ENCODE measurements at places on chromosomes 13 and 19. TPM values are rescaled to one million over a fixed set of nuclear protein-coding genes. Genes with fewer than 3 reads are reported as not detected.

The C19orf33 gene
- 682 TPM for total RNA-seq

The OLFM4 gene
- not detected for total RNA-seq

The ZFR2 gene
- total RNA-seq, result not detected

The TMEM147 gene
- 433 TPM for total RNA-seq

The PDCD5 gene
- 435 TPM for total RNA-seq

All from A549 treated with Hydrocortisone at 1 μM for 4 hours (cell line).